ENCODE measurements at places on chromosomes 16 and 17.
A peak's percentile ranks its signal among the peaks of the same experiment; 100 is the strongest.

DNA sequence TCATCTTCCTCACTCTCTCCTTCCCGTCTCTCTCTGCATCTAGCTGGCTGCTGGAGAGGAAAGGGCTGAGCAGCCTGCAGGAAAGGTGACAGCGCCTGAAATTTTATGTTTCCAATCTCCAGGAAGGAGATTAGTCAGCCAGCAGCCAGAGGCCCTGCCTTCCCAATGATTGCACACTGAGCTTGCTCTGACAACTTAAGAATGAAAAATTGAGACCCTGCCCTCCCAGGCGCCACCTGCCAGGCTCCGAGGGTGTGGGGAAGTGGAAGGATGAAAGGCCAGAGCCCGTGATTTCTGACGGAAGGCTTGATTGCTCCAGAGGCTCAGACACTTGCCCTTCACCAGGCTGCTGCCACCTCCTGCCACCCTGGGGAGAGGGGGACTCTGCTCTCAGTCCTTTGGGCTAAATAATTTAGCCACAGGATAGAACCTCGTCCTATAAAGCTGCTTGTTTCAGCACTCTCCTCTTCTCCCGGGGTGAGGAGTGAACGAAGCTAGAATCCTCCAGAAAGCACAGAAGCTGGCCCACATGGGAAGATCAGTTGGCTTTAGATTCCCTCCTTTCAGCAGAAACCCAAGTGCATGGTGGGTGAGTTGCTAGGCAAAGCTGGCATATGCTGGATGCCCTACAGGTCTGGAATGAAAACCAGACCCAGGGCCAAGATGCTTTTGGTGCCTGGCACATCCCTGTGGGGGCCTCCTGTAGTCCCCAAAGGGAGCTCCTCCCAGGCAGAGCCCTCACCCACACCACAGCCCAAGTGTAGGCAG, 33.5 kb downstream of the GRIN2C start:
- no peak for DNase-seq

- DNase-seq, result no peak
Observed at GRCh38 chr16:57244463-57244766, 644 bp upstream of the ARL2BP start.

DNA sequence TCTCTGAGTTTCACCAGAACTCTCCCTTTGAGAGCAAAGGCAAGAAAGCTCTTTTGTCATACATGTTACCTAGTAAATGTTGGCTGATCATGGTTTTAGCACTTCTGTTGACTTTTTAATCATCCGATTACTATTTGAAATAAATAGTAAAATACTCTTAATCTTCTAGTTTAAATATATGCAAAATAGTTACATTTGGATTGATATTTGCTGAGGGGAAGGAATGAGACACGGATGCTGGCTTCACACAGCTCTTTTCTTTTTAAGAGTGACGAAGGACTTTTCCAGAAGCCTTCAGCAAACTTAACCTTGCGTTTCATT, 9.4 kb downstream of the NFATC3 start:
- no peak for DNase-seq

DNA sequence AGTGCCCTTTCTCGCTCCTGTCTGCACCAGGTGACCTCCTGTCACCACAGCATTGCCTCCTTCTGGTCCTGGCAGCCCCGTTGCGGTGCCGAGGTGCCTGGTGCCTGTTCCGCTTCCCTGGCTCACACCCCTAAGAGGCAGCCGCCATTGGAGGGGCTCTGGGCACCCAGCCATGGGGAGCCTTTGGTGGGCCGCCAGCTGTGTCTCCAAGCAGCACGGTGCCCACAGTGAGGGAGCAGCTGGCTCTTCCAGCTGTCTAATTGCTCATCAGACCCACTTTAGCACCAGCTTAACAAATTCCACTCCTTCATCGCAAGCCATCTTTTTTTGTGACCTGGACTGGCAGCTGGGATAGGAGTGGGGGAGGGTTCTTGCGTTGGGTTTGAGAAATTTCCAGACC, 276.1 kb downstream of the SNX29 start:
- DNase-seq, result no peak

DNA sequence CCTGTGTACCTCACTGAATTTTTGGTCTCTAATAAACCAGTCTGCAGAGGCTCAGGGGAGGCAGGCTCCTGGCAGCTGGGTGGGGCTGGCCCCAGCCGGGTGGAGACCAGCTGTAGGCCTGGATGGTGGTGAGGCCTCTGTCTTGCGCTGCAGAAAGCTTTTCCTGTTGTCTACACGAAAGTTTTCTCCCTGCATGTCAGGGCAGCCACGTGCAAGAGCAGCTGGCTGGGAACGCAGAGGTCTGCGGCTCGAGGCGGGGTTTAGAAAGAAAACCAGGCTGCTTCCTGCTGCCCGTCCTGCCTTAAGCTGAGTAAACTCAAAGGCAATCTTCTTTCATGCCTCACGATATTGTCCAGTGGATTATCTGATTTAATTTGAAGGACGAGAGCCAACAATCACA, 2.4 kb downstream of the SERPINF1 start:
- DNase-seq, result no peak

DNA sequence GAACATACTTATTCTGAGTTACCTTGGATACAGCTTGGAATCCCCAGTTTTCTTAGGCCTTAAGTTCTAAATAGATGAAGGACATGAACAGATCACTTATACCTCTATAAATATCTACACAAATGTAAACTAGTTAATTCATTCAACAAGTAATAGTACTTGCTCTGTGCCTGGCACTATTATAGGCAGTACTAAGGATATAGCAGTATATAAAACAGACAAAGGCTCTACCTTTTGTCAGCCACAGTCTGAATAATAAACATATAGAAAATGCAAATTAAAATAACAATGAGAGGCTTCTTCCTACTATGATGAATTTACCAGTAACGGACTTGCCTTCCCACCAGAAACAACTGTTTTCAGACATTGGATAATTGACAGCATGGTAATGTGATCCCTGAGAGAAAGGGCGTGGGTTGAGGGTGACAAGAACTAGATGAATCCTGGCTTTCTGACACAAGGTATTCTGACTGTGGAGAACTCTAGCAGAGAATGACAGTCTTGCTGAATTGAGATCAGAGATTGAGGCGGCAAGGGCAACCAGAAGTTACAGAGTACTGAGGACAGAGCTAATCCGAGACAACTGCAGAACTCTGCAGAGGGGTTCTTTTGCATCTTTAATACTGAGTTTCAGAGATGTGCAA, 170.5 kb downstream of the TANC2 start:
- peak; percentile 69 for DNase-seq

GRCh38 chr16:78192734-78193488, 93.5 kb downstream of the WWOX start:
- no peak for DNase-seq

DNA sequence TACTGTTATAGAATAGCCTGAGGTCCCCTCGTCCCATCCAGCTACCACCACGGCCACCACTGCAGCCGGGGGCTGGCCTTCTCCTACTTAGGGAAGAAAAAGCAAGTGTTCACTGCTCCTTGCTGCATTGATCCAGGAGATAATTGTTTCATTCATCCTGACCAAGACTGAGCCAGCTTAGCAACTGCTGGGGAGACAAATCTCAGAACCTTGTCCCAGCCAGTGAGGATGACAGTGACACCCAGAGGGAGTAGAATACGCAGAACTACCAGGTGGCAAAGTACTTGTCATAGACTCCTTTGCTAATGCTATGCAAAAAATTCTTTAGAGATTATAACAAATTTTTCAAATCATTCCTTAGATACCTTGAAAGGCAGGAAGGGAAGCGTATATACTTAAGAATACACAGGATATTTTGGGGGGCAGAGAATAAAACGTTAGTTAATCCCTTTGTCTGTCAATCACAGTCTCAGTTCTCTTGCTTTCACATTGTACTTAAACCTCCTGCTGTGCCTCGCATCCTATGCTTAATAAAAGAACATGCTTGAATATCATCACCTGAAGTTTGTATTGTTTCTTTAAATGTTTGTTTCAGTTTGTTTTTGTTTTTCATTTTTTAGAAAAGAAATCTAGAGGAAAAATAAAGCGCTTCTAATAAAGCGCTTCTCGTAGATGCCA, 388.3 kb downstream of the MAF start:
- DNase-seq, result peak; percentile 34

GRCh38 chr16:27205423-27206065, 2.2 kb downstream of the KDM8 start:
- no peak for DNase-seq

DNA sequence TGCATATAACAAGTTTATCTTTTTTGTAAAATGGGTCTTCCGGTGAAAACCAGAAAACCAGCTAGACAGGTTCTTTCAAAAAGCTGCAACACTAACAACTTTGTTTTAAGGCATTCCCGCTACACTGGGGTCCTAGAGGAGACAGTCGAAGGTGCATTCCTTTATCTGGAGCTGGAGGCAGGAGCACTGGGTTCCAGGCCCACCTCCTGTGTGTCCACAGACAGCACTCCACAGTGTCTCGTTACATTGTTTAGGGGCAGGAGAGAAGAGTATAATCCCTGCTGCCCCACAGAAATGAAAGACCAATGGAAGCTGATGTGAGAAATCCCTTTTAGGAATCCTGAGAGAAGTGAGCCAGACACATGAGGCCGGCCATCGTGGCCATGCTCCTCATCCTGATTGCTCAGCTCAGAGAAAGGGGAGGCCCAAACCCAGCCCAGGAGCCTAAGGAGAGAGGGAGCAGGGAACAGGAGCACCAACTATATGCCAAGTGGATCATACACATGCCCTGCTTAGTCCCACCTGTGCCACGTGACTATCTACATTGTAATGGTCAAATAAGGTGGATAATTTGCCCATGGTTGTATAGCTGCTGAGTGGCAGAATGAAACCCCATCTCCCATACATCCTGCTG, 59.5 kb downstream of the CCDC182 start:
- no peak for DNase-seq

- DNase-seq, result no peak
Observed at GRCh38 chr16:49510654-49511305, 137.2 kb downstream of the C16orf78 start.

DNA sequence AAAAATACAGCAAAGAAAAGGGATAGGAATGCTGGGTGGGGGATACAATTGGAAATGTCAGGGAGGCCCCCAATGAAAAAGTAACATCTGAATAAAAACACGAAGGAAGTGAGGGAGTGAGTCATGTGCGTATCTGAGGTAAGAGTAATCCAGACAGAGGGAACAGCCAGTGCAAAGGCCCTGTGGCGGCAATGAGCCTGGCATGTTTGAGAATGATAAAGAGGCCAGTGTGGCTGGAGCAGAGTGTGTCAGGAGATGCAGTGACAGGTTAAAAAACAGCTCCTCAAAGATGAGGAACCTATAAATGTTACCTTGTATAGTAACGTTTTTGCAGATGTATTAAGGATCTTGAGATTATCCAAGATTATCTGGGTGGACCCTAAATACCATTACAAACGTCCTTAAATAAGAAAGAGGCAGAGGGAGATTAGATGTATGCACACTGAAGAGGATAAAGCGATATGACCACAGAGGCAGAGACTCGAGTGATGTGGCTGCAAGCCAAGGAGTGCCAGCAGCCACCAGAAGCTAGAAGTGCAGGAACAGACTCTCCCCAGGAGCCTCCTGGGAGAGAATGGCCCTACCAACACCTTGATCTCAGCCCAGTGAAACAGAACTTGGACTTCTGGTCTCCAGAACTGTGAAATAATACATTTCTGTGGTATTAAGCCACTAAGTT, 17.8 kb upstream of the SLC35B1 start:
- DNase-seq, result no peak
